ENCODE measurements at places on chromosomes 1 and 21.

DNA sequence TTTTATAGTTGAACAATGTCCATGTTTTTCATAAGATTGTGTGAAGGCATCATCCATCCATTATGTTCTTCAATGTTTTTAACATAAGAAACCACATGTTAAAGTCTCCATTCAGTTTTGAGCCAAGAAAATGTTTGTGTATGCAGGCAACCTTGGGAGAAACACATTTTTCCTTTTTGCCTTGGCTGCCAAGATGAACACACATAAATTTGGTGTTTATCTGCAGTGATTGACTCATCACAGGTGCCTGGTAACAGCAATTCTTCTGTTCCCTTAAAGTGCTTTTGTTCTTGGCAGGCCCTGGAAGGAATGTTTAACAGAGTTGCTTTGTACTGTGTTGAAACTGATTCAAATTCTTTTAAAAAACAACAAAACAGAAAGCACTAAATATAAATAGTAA is 709.9 kb upstream of the ADGRL4 start:
- DNase-seq = no peak

GRCh38 chr1:105793536-105794146 is 1262.8 kb upstream of the PRMT6 start:
- DNase-seq = peak; percentile 46

DNA sequence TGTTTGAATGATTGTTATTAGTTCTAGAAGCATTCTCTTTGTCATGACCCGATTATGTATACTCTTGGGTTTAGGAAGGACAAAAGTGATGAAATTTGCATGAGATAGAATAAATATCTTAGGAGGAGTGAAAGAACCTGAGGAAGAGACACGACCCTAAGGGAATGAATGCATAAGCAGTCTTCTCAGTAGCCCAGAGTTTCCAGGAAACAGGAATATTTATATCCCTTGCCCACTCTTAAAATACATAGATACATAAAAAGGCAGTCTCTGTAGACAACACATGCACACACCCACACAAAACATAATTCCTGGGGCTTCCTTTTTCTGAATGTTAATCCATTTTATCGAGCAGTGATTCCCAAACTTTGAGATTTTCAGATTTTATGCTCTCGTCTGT is 19.4 kb downstream of the CLEC20A start:
- no peak for DNase-seq

- DNase-seq = peak; percentile 97
Measured at GRCh38 chr1:1019122-1019999, 559 bp upstream of the AGRN start.

- DNase-seq = peak; percentile 45
Measured at GRCh38 chr1:151327903-151328674, 873 bp upstream of the PI4KB start.

GRCh38 chr1:2415337-2415736 is 3.0 kb upstream of the PEX10 start:
- DNase-seq = no peak

DNA sequence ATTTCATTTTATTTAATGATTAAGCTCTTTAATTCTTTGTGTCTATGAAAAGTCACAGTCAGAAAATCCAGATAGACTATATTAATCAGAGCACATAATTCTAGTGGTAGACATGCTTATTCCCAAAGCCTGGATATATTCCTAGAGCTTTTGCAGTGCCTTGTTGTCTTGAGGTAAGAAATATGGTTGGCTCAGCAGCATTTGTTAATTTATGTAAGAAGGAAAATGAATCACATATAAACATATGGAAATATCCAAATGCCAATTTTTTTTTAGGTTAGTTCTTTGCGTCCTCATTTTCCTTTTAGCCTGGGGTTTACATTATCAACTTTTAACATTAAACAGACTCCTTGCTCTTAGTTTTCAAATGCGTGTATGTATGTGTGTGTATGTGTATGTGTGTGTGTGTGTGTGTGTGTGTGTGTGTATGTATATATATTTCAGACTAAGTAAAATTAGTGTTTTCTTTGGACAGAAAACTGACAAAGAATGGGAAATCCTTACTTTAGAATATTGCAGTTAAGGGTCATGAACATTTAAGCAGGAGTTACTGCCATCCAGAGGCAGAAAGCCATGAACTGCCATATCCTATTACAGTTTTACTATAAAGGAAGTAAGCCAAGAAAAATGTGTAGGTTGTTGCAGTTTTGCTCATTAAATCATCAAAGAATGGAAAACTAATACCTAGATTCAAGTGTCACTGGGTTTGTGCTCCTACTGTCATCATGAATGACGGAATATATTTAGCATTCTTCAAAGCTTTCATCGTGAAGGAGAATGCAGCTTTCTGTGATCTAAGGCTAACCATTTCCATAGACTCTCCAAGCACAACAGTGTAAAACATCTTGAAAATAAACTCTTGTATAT is 477.1 kb upstream of the NR5A2 start:
- DNase-seq = no peak

GRCh38 chr1:15290382-15290781 is 43.4 kb downstream of the FHAD1 start:
- no peak for DNase-seq

- no peak for DNase-seq
Measured at GRCh38 chr1:210072896-210073504, 135.0 kb downstream of the SYT14 start.
